Left forelimb (tissue), 1 donor: ENCODE measurements at places on chromosomes 11 and 22.
A peak's percentile ranks its signal among the peaks of the same experiment; 100 is the strongest.

DNA sequence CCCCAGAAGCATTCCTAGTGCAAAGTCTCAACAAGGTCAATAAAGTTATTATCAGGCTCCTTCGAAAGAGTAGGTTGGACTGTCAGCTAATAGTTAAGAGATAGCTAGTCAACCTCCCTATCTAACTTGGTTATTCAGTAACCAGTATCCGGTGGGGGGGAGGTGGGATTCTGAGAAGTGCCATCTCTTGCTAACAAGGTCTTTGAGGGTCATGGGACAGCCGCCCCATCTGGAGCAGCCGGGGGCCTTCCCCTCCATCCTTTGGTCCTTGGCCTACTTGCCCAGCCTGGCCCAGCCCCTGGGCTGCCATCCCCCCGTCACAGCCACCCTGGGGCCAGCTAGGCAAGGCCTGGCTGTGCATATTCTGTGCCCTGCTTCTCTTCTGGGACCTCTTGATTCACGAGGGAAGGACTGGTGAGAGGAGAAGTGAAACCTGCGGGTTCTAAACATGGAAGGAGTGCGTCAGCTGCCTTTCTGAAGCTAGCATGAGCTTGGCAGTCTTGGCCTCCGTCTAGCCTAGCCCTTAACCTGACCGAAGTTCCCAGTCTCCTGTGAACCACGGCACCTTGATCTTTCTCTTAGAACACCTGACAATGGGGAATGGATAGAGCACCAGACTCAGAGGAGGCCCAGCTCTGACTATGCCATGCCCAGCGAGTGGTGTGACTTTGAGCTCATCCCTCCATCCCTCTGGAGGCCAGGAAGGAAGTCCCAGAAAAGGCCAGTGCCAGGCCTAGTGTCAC lies 9.3 kb downstream of the SLC37A2 start:
- no peak for DNase-seq

- DNase-seq: no peak
Observed at GRCh38 chr11:127194521-127194920, 194.0 kb upstream of the KIRREL3 start.

- no peak for DNase-seq
Observed at GRCh38 chr11:16911658-16912057, 102.6 kb downstream of the PLEKHA7 start.

GRCh38 chr11:128892866-128893565 lies 1.9 kb downstream of the KCNJ5 start:
- DNase-seq: no peak

- no peak for DNase-seq
Observed at GRCh38 chr11:68009391-68010089, 587 bp upstream of the ALDH3B1 start.

DNA sequence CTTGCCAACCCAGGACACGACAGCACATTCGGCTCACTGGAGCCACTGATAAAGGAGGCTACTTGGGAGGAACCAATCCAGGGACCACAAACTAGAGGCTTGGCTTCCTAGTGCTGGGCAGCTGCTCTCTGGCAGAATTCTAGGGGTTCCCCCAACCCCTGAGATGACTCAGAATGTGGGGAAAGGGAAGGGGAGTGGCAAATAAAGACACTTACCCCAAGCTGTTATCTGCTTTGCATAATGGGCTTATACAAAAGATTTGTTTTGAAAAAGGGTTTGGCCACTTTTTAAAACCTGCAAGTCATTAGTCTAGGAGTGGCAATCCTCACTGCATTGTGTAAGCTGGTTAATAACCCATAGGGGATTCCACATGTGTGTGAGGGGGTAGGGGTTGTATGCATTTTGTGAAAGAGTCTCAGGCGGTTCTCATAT lies 64.1 kb upstream of the LMO1 start:
- no peak for DNase-seq

GRCh38 chr11:64696045-64696444 lies 27.0 kb downstream of the NRXN2 start:
- DNase-seq: no peak

GRCh38 chr11:100625041-100625440 lies 62.0 kb upstream of the ARHGAP42 start:
- no peak for DNase-seq

DNA sequence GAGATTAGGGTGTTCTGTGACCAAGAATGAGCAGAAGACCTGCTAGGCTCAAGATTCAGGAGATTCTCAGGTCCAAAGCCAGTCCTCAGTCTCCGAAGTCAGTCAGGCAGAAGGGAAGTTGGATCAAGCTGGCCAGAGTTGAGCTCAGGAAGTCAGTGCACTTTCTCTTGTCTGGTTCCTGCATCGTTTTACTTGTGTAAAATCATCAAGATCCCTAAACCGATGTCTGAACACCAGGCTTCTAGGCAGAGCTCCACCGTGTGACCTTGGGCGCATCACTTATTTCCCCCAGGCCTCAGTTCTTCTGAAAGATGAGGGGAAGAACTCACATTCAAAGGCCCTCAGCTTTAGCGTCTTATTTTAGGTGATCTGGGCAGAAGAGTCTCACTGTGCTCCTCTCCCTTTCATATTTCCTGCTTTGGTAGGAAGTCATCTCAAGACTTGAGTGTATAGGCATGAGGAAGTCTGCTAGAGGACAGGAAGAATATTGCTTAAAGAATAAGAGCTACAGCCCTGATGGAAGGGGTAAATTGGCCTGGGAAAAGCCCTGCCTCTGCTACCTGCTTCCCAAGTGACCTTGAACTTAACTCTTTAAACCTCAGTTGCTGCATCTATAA lies 20.2 kb downstream of the NF2 start:
- no peak for DNase-seq

GRCh38 chr11:17699147-17700114 lies 19.9 kb upstream of the MYOD1 start:
- DNase-seq: peak; percentile 77
